Activated naive CD8-positive, alpha-beta T cell treated with anti-CD3 and anti-CD28 coated beads, Interleukin-2, amount 50 U/mL, for 16 hours (primary cell): ENCODE measurements at places on chromosomes 3 and 15.
A peak's percentile ranks its signal among the peaks of the same experiment; 100 is the strongest.

DNA sequence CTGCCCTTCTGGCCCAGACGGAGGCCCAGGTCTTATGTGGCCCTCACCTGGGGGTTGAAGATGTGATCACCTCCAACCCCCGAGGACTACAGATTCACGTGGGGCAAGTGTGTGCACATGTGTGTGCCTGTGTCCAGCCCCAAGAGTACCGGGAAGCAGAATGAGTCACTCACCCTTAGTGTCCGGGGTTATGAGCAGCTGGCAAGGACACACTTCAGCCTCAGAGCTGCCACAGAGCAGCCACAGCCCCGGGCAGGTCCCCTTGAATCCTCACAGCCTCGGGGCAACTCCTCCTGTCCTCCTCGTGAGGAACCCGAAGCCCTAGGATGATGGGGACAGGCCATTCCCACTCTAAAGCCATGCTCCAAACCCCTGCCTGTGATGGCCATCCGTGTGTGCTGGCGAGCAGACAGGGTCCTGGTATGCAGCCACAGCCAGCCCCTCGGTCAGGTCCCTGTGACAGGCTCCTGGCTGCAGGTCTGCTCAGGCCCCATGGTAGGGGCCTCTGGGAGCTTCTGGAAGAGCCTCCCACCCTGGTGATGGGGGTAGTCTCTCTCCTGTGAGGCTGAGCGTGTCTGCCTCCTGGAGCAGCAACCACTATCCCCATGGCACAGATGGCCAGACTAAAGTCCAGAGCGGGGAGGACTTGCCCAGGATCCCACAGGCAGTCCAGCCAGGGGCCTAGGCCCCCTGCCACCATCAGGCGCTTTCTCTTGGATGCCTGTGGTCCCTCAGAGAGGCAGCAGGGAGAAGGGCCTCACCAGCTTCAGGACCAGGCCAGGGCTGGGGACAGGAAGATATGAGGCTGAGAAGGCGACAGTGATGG, 852 bp downstream of the STAB1 start:
- DNase-seq, result no peak

GRCh38 chr3:142652826-142653292, 56.7 kb downstream of the PLS1 start:
- no peak for DNase-seq

DNA sequence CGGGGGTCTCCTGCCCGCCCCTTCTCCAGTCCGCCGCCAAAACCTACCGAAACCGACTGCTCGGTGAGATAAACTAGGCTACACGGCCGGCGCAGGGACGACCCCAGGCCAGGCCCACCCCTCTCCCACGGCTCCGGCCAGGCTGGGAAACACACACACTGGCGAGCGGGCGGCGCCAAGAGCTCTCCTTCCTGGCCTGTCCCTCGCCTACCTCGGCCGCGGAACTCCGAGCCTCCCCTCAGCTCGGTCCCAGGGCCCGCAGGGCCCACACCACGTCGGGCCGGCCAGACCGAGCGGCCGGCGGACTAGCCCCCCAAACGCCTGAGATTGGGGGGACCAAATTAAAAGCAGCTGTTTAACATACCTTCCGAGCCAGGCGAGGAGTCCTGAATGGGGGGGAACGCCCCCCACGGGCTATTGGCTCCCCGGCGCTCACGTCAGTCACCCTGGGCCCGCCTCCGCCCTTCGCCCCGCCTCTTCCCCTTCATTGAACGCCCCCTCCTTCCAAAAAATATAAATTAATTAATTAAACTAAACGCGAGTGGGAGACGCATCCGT, 4.0 kb upstream of the SIN3A start:
- peak; percentile 78 for DNase-seq

- no peak for DNase-seq
Observed at GRCh38 chr3:27312044-27312668, 57.0 kb downstream of the NEK10 start.
